ENCODE measurements at places on chromosomes 3 and 15. TPM values are rescaled to one million over a fixed set of nuclear protein-coding genes. Genes with fewer than 3 reads are reported as not detected.

Gene ADPRH
- total RNA-seq: 15.0 TPM

DNA sequence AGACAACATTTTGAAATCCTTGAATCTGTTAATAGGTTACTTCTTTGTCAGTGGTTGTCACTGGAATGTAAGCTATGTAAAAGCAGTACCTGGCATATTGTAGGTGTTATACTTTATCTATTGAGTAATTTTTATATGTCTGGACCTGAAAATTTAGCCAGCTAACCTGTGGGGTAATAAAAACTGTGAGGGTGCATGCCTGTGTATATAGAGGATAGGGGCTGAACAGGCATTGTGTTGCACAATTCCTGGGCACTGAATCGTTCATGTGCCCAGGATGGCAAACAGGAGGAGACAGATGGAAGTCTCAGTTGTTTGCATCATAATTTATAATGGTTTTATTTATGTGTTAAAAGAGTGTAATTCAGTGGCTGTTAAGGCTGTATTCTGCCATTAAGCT is 67.1 kb downstream of the ARMC8 start:
- DNase-seq: no peak

Gene PRR20G
- not detected for total RNA-seq

Gene LMAN1L
- not detected for total RNA-seq

- no peak for DNase-seq
Observed at GRCh38 chr3:9101286-9101685, 138.0 kb upstream of the RAD18 start.
